ENCODE measurements at places on chromosomes 13 and 19.

DNA sequence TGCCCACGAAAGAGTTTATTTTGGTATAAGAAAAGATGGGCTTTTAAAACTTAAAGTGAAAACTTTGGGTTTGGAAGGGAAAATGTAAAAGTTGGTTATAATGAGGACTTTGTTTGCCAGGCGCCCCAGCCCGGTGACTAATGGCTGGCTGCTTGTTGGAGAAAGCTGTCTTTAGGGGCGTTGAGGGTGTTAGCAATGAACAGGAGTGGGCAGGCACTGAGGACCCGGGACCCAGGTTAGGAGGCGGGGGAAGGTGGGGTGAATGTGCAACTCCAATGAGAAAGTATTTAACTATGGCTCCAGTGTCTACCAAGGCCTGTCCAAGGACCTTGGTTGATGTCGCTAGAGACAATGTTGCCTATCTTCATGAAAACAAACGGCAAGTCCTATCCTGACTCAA, 118.6 kb downstream of the ZNF536 start:
- DNase-seq: no peak

DNA sequence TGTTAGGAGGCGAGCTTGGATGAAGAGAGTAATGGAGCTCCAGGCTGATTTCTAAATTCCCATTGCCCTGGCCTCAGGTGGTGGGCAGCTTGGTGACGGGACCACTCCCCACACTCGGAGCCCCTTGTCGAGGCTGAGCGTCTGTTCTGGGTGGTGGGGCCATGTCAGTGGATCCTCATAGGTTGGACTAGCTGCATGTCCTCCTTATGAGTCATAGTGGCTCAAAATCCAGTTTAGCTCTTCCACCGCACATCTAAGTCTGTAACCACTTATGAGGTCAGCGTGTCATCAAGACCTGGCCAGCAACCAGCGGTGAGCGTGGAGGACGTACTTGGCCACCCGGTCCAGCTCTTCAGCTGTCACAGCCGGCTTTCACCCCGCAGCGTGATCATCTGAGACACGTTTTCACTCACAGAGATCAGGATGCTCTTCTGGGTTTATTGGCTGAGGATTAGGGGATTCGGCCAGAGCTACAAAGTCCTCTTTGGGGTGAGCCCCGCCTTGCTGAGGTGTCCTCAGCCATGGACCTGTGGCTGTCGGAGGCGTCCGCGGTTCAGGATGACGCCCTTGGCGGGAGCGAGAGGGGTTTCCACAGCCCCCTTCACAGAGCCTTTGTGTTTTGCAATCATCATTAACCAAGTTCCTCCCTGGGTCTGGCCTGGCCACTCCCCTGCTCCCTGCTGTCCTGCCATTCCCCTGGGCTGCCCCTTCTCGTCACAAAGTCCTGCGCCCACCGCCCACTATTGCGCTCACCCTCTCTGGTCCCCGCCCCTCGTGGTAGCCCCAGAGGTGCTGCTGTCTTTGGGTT, 41.9 kb downstream of the ADPRHL1 start:
- DNase-seq: no peak

GRCh38 chr13:109198585-109198984, 569.2 kb downstream of the MYO16 start:
- DNase-seq: no peak

GRCh38 chr13:44819245-44819644, 170.0 kb downstream of the NUFIP1 start:
- no peak for DNase-seq

DNA sequence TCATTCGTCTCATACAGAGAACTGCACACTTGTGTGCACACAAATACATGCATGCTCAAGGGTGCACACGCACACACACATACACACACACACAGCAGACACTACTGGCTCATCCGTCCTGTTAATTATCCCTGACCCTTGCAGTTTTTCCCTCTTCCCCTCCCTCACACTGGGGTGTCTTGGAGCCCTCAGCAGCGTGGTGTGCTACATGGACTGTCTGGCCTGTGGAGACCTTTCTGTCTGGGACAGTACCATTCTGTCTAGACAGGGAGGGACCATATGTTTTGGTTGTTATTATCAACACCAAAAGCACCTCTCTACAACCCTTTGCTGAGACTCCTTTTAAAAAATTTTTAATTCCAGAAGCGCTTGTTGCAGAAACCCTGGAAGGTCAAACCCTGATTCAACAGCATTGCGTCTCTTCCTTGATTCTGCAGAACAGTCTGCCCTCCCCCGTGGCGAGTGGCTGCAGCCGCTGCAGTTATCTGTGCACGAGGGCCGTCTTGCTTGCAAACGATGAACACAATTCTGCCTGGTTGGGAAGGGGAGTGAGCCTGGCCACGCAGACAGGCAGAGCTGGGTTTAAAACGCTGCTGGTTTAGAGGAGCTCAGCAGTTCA, 374.0 kb downstream of the IRS2 start:
- no peak for DNase-seq

- DNase-seq: no peak
These were observed 542.0 kb downstream of the DIAPH3 start for GRCh38 chr13:59621773-59622172.

DNA sequence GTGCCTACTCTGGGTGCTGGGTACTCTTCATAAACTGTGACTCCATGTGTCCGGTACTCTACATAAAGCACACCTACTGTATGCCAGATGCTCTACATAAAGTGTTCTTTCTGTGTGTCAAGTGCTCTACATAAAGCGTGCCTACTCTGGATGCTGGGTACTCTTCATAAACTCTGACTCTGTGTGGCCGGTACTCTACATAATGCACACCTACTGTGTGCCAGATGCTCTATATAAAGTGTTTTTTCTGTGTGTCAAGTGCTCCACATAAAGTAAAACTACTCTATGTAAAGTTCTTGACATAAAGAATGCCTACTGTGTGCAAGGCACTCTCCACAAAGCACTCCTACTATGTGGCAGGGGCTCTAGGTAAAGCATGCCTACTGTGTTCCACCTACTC, 1.8 kb upstream of the CYP4F11 start:
- DNase-seq: no peak

DNA sequence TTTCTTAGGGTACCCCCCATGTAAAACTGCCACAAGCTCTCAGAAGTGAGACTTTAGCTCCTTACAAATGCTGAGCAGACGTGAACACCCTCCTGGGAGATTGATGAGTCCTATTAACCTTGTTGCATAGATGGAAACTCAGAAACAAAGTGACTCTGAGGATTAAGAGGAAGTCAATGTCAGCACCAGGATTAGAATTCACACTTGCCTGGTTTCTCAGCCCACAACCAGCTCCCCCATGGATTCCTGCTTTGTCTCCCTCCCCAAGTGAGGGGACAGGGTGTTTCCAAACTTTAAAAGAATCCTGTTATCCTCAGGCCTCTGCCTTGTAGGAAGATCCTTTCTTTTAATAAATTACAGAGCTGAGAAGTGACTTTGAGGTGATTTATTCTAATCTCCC, 324.4 kb downstream of the NDFIP2 start:
- DNase-seq: no peak

DNA sequence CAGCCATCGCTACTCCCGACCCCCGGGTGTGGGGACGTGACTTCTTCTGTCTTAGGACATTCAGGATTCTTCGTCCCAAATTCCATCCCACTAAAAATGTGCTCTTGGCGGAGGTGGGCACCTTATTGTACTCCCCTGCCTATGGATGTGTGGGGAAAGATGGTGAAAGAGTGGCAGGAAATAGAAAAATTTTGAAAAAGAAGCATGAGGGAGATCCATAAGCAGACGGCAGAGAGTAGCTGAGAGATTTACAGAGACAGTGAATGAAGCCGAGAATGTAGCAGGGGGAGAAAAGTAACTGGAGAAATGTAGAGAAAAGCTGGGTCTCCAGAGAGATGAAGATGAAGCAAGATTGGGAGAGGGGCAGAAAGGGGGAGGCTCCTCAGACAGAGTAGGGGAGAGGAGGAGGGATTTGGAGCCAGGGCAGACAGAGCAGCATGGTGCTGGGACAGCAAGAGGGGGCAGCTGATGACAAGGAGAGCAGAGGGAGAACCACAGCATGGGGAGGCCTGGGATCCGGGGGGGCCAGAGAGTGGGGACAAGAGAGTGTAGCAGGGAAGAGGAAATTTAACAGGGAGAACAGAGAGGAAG, 843 bp downstream of the ZNF610 start:
- DNase-seq: no peak

GRCh38 chr13:67642657-67643056, 412.5 kb upstream of the PCDH9 start:
- DNase-seq: no peak

DNA sequence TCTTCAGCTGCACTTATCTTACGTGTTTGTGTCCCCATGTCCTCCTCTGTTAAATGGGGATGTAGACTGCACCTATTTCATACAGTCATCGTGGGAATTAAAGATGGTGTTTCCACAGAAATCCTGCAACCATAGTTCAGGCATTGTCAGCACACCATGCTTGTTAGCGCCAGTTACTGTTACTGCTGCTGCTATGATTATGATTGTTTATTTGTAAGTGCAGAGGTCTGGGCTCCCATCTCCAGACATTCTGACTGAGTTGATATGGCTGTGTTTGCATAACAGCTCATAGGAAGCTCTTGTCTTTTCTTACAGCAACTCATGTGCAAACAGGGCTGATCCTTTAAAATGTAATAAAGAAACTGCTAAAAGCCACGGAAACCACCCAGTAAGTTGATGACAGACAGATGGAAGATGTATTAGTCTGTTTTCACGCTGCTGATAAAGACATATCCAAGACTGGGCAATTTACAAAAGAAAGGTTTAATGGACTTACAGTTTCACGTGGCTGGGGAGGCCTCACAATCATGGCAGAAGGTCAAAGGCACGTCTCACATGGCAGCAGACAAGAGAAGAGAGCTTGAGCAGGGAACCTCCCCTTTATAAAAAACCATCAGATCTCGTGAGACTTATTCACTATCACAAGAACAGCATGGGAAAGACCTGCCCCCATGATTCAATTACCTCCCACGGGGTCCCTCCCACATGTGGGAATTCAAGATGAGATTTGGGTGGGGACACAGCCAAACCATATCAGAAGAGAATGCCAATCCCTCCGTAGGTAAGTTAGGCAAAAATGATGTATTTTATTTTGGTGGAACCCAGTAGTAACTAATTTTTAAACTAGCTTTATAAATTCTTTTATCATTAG, 1.6 kb downstream of the ZSCAN5A start:
- DNase-seq: no peak

DNA sequence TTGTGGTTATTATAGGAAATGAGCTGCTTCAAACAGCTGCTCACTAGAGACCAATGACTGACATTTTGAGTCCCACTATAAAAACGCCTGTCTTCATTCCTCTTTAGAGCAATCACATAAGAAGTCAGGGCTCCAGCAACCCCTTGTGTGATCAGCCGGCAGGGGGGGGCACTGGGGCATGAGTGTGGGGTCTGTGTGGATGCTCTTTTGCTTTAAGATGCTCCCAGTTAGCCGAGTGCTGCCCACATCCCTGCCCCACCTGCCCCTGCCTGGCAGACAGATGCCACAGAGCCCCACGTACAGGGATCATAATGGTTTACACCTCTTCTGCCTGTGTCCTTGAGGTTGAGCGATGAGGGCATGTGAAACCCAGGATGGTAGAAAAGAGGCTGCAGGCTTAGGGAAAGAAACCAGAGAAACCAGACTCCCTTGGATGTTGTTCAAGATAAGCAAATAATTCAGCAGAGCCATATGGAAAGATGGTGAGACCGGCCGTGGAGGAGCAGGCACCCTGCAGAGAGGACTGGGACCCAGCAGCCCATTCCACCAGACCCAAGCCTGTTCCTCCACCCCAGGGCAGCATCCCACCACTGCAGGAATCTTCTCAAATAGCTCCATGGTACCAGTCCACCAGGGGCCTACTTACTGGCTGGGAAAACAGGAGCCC, 55.4 kb downstream of the CHST8 start:
- DNase-seq: no peak

DNA sequence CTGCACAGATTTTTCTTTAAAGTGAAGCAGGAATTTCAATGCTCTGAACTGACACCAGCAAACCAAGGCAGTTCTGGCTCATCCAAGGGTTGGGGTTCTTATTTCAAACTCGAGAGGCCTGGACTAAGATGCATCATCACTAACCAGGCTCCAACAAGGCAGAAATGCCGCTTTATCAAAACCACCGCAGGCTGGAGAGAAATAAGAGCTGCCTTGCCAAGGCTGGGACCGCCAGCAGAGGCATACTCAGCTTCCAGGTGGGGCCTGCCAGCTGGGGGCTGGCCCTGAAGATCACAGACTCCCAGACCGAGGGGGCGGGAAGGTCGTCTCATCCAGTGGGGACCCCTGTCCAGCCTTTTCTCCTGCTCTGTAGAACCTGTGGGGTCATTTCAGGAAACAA, 37.4 kb upstream of the GAS6 start:
- DNase-seq: no peak

DNA sequence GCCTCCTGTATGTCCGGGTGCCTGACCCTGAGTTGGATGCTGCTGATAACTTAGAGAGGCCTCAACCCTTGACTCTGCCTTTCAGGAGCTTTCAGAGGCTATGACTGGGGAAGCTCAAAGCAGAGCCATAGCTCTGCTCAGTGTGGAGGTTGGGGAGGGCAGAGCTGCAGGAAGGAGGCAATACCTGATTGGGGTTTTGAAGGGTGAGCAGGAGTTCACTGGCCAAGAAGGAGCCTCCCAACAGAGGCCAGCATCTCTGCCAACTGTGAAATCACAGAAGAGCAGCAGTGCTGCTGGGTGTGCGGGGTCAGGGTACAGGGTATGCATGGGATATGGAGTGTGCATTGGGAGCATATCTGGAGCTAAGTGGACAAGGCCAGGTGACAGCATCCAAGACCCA, 21.6 kb downstream of the TMEM38A start:
- DNase-seq: no peak

DNA sequence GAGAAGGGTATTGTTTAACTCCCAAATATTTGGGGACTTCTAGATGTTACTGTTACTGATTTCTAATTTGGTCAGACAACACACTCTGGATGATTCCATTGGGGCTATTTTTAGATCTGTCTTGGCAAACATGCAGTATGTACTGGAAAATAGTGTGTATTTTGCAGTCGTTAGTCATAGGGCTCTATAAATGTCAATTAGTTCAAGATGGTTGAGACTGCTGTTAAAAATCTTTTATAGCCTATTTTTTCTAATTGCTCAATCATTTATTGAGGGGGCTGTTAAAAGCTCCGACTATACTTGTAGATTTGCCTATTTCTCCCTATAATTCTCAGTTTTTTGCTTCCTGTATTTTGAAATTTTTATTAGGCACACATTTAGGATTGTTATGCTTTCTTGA, 31.4 kb downstream of the PPP5C start:
- no peak for DNase-seq

- DNase-seq: no peak
These were observed 669.9 kb upstream of the PCDH20 start for GRCh38 chr13:62085337-62086229.

DNA sequence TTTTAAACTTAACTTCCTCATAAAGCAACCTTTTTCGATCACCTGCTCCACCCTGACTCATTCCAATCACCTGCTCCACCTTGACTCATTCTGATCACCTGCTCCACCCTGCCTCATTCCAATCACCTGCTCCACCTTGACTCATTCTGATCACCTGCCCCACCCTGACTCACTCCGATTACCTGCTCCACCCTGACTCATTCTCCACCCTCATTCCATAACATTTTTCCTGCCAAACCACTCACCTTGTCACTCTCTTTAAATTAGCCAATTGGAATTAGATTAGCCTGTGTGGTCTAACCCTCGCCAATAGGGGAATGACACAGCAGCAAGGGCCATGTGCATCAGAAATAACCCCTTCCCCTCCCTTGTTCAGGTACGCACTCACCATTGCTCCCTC, 31.9 kb upstream of the ZNF83 start:
- no peak for DNase-seq
